ENCODE measurements at places on chromosomes 1 and 21.
A peak's percentile ranks its signal among the peaks of the same experiment; 100 is the strongest.

- DNase-seq = no peak
These were observed 105.0 kb upstream of the SAMD11 start for GRCh38 chr1:818618-819291.

GRCh38 chr1:27044613-27045151 is 32.0 kb upstream of the TENT5B start:
- DNase-seq = peak; percentile 93

GRCh38 chr1:219503604-219504003 is 109.3 kb downstream of the ZC3H11B start:
- no peak for DNase-seq

DNA sequence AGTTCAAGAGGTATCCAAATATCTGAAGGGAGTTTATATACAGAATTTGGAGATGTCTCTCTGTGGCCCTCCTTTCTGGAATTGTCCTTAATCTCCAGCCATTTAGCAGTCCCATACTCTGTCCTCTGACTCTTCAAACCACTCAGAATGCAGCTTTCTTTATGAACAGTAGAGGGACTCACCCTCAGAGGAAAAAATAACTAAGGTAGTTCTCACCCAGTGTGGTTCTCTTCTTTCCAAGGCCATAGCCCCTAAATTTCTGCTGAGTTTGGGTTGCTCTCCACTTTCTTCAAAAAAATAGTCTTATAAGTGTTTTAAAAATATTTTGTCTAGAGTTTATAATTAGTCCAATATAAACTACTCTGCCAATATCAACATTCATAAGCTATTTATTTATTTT is 369.7 kb downstream of the MATN1 start:
- DNase-seq = peak; percentile 50

DNA sequence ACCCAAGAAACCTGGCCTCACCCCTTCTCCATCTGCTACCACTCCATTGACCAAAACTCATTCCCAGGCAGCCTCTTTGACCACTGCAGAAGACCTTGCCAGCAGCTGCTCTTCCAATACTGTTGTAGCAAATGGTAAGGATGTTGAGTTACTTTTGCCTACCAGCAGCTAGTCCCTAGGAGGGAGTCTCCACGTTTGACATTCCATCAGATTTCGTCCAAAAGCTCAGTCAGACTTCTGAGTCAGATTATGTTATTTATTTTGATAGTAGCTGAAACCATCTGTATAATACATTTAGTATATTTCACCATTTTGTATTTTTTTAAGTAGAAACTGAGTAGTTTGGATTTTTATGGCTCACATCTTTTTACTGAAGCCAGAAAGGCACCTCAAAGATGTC is 51.5 kb upstream of the WNT2B start:
- DNase-seq = no peak

GRCh38 chr1:30275926-30276764 is 447.2 kb downstream of the MATN1 start:
- DNase-seq = no peak

GRCh38 chr1:240527086-240527485 is 84.9 kb downstream of the GREM2 start:
- DNase-seq = no peak

DNA sequence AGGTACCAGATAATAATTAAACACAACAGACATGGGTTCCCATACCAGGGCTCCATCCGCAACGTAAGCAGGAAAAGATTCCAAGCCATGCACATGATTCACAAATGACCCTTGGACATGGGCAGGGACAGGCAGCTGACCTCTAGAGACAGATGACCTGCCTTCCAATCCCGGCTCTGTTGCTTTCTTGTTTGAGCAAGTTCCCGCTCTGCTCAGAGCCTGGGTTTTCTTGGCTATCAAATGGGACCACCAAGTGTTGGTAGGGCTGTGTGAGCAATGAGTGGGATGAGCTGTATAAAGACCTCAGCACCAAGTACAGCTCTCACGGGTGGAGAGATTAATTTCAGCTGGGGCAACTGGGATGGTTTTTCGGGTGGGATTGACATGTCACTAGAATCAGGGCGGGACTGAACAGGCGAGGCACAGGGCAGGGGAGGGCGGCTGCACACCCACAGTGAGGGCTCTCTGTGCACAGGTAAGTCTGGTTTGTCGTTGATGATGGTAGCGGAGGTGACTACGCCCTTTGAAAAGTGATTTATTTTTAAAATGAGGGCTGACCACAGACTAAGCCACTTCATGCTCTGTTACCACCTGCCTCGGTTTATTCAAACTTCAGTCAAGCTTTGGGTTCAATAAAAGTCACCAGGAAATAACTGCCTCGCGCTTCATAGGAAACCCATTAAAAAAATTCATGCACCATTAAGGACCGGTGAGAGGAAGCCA is 57.5 kb upstream of the IFFO2 start:
- no peak for DNase-seq

DNA sequence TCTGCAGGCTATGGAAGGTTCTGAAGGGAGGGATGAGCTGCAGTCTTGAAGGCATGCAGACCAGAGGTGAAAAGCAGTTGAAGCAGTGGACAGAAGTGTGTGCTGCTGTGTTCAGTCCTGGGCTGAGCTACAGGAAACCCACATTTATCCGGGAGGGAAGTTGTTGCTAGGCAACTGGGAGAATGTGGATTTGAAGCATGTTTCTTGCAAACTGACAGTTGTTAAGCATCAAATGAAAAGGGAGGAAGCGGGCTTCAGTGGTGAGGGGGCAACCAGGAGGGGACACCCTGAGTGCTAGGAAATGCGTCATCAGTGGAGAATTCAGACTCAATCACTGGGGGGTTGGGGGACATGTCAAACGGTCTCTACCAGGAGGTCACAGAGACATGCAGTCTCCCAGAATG is 28.7 kb downstream of the ABCA4 start:
- no peak for DNase-seq

DNA sequence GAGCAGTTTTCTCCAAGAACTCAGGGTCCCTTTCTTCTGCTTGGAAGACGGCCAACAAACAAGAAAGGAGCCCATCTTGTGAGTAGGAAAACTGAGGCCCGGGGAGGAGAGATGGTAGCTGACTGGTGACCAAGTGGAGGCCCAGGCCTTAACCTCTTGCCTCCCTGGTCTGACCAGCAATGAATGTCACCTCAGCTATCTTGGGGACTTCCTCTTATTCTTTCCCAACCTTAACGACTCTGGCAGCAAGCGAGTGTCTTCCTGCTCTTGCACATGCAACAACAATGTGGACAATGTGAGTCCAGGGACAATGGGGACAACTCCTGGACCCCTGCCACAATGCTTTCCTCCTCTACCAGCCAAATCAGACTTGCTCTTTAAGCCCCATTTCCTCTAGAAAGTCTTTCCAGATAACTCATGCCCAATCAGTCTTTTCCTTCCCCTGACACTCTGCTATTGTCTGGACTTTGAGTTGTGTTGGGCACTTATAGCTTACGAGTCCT is 12.6 kb downstream of the HSPG2 start:
- DNase-seq = no peak

- DNase-seq = no peak
These were observed 299.8 kb downstream of the MRPL39 start for GRCh38 chr21:25307489-25307888.

DNA sequence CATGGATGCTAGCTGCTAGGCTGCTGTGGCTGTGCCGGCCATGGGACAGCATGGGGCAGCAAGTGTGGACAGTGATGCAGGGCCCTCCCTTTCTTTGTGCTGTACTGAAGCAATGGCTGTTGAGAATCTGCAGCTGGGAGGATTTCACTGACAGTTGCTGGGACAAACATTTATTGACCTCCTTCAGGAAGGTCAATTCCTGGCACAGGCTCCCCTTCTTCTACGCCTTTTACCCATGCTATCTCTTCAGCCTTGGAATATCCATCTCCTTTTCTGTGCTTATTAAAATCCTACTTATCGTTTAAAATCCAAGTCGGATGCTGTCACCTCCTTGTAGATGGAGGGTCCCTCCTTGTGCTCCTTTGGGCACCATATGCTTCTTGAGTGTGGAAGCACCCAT is 213.1 kb upstream of the USP24 start:
- no peak for DNase-seq

DNA sequence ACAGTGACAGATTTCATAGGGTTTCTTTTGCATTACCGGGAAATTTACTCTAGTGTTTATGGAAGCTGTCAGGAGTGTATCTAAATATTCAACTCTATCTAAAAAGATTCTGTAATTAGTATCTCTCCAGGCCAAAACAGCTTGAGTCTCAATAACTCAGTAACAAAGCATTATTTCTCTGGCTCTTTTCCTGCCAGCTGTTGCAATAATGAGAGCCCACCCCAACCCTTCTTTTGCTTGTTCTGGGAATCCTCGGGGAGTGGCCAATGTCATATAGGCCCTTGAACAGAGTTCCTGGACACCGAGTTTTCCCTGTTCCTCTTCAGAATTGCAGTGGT is 120.1 kb upstream of the SGIP1 start:
- DNase-seq = no peak

DNA sequence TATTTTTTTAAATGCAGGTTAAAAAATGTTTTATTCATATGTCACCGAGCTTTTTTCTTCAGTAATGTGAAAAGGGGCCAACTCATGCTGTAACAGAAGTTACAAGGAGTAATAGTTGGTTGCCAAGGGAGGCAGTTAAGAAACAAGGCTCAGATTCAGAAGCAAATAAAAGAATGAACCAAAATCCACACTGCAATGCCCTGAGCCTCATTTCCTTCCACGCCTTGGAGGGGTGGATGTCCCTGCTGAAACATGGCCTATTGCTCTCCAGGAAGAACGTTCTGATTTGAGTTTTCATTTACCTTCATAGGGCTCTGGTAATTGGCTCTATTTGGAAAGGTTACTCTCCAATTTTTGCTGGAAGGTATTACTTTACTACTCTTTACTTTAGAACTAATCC is 24.4 kb downstream of the ALG14 start:
- no peak for DNase-seq

DNA sequence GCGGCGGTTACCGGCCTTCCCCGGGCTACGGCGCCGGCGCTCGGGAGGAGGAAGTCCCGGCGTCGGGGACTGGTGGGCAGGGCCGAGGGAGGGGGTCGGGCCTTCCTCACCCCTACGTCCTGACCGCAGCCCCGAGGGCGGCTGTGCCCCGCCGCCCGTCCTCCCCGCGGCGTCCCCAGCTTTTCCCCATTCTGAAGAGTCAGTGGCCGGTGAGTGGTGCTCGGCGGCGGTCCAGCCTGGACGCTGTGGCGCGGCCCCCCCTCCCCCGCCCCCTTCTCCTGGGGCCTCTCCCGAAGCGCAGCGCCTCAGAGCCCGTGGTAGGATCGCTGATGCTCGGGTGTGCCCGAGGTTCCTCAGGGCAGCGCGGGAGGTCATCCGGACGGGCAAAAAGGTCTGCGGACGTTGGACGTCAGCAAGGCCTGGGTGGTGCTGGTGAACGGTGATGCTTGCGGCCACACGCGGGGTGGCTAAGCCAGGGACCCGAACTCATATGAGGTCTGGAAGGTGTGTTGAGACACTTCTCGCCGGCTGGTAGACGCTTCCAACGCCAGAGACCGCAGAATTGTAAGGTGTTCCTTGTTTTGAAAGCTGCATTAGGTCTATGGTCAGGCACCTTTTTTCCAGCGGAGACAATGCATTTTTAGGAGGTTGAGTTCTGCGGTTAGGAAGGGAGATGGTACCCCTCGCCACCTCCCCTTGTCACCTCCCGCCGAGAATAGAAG is 725 bp downstream of the SLC25A33 start:
- DNase-seq = peak; percentile 82

DNA sequence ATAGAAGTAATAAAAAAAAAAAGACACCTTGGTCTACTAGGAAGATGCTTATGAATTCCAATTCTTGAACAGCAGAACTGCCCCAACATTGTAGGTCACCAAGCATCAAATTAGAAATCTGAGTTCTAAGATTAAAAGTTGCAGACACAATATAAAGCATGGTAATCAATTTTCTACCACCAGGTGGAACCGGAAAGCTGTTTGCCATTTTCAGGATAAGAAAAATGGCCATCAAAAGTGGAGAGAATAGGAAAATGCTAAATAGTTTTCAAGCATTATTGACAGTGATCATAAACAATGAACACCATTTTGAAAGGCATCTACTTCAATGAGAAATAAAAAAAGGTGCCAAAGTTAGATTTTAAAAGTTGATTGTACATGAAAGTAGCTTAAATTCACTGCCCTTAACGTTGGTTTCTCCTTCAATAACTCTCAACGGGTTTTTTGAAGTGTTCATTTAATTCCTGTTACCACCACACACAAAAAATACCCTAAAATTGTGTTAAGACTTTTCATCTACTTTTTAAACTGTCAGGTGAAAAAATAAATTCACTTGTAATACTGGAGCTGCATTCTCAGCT is 252.9 kb downstream of the KCNT2 start:
- no peak for DNase-seq

- DNase-seq = no peak
These were observed 2.5 kb upstream of the TNFRSF18 start for GRCh38 chr1:1208713-1209433.

GRCh38 chr1:33274446-33274845 is 18.2 kb downstream of the ZNF362 start:
- no peak for DNase-seq

DNA sequence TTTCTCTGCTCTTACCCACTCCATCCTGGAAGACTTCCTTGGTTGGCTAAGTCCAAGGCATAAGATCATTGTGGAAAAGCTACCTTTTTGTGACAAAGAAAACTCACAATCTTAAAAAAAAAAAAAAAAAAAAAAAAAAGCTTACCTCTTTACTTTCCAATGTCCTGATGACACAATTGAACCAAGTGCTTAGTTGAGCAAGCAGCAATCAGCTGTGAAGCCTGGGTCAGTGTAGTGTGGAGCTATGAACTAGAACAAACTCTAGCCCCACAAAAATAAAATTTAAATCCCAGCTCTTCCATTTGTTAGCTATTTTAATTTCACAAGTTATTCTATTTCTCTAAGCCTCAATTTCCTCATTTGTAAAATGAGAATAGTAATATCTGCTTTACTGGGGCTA is 647.6 kb downstream of the LMO4 start:
- DNase-seq = no peak

GRCh38 chr1:215056584-215056983 is 26.0 kb upstream of the KCNK2 start:
- DNase-seq = no peak

DNA sequence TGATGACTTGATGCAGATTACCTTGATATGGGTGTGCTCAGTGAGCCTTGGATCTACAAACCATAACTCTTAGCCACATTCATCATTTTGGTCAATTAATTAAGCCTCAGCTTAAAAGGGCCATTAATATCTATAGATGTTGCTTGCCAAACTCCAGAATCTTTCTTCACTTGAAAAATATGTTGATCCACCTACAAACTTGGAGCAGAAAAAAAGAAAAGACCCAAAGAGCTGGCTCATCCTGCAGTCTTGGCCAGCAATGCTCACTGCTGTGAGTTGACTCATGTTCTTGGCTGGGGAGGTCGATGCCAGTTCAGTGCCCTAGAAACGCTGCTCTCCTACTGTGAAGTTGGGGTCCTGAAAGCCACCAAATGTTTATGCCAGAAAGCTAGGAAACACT is 75.4 kb downstream of the DPT start:
- no peak for DNase-seq

- DNase-seq = no peak
These were observed 994 bp downstream of the FAM229A start for GRCh38 chr1:32361308-32361673.

GRCh38 chr1:198686069-198686728 is 47.4 kb downstream of the PTPRC start:
- DNase-seq = no peak

Measured in neural progenitor cell (in vitro differentiated cells).